Astrocyte (in vitro differentiated cells and primary cell): ENCODE measurements at places on chromosomes 2 and 18. TPM values are rescaled to one million over a fixed set of nuclear protein-coding genes. Genes with fewer than 3 reads are reported as not detected.

DNA sequence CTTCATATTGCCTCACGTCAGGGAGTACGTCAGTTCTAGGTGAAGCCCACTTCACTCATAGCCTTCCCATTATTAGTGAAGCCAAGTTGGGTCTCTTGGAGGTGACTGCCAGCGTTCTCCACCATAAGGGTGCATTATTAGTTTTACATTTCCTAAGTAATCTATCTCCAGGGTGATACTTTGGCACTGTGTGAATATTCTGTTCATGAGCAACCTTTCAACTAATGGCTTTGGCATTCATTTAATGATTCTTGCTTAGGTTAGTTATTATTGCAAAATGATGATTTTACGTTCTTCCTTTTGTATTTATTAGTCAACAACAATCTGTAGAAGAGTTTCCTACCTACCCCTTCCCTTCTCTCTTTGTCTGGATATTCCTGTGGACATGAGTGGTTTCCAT lies 97.5 kb downstream of the MAP4K4 start:
- no peak for DNase-seq

DNA sequence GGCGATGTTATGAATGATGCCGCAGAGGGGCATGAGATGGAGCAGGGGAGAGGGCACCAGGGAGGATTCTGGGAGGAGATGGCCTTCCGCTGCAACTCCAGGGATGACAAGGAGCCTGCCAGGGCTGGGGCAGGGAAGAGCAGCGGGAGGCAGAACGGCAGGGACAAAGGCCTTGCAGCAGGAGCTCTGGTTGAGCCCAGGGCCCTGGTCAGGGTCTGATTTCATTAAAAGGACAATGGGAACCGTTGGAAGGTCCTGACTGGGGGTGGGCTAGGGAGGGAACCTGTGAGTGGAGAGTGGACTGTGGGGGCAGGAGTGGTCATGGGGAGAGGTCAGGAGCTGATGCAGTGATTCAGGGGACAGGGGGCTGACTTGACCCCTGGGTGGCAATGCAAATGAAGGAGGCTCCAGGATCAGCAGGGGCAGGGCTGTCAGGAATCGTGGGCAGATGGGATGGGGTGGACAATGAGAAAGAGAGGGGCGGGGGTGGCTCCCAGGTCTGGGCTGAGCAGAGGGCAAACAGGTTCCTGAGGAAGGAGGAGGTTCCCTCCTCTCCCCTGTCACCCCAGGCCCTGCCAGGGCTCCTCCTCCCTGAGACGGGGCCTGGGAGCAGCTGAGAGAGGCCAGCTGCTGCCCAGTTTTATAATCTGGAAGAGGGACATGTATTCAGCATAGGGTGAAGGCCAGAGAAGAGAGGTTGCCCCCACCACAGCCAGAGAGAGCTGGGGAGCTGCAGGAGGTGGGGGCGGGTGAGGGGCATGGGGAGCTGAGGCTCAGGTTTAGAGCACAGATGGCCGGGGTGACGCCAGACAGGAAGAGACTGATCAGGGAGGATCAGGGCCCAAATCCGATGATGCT lies 7.3 kb upstream of the DUSP2 start:
- no peak for DNase-seq

GRCh38 chr2:64221935-64222334 lies 77.7 kb upstream of the PELI1 start:
- DNase-seq: no peak

Gene PDCD1
- total RNA-seq: not detected in 2 replicates

Gene OTOF
- not detected in 2 replicates for total RNA-seq

- peak; percentile 64 for DNase-seq
Observed at GRCh38 chr2:235343869-235344268, 150.0 kb upstream of the AGAP1 start.
